Naive thymus-derived CD8-positive, alpha-beta T cell (primary cell): ENCODE measurements at places on chromosomes 13 and 19. TPM values are rescaled to one million over a fixed set of nuclear protein-coding genes. Genes with fewer than 3 reads are reported as not detected.

TNNI3 gene
- not detected for total RNA-seq

NLRP5 gene
- total RNA-seq: not detected

C19orf33 gene
- not detected for total RNA-seq

FPR1 gene
- total RNA-seq: not detected

SGCG gene
- total RNA-seq: not detected

MIPEP gene
- 9.4 TPM for total RNA-seq

SIGLEC8 gene
- not detected for total RNA-seq

CDX2 gene
- total RNA-seq: not detected

MAMSTR gene
- 2.1 TPM for total RNA-seq

DNA sequence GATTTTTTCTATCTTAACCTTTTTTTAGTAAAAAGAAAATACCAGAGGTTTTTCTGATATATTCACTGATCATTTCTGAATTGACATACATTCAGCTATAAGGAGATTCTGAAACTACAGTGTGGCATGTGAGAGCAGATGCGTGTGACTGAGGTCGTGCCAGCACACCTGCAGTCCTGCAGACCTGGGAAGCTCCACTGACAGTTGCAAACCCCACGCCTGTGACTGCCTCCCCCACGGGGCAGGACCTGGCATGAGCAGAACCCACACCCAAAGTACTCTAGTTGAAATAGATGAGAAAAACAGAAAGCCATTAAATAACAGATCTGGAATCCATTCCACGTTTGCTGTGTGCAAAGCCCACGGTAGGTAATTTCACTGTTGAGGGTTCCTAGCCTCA is 80.7 kb downstream of the TEX29 start:
- no peak for DNase-seq

DNA sequence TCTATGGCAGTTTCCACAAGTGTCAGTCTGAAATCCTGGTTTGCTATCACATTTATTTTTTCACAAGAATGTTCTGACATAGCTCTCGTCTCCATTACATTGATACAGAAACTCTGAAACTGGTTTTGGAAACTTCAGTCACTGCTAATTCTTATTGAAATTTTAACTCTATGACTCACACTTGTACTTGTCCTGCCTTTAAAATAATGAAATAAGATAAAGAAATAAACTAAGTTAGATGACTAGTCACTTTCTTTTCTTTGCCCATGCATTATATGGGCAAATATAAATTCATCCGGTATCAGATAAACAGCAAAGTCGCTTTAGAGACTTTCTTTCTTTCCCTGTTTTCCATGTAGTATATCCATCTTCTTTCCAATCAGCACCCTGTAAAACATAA is 257.5 kb downstream of the PCDH9 start:
- DNase-seq: no peak

GRCh38 chr13:111565400-111565799 is 245.0 kb downstream of the TEX29 start:
- no peak for DNase-seq

DNA sequence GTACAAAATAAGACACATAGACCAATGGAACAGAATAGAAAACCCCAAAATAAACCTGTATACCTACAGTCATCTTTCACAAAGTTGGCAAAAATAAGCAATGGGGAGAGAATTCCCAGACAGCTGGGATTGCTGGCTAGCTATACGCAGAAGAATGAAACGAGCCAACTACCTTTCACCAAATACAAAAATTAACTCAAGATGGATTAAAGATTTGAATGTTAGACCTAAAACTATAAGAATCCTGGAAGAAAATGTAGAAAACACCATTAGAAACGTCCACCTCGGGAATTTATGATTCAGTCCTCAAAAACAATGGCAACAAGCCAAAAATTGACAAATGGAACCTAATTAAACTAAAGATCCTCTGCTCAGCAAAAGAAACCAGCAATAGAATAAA is 408.1 kb upstream of the SLITRK1 start:
- DNase-seq: no peak

DNA sequence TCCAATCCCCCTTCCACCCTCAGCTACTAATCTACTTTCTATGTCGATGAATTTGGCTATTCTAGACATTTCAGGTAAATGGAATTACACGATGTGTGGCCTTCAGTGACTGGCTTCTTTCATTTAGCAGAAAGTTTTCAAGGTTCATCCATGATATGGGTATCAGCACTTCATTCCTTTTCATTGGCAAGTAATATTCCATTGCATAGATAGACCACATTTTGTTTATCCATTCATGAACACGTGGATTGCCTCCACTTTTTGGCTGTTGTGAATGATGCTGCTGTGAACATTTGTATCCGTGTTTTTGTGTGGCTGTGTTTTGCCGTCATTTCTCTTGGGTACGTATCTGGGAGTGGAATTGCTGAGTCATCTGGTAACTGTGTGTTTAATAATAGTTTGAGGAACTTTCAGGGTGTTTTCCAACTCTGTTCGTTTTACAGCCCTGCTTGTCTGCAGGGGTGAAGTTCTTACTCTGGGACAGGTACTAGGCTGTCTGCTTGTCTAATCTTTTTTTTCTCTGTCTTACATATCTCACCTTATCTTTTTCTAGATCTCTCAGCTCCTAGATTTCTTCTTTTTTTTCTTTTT is 32.5 kb downstream of the MARK4 start:
- DNase-seq: no peak

- DNase-seq: no peak
Measured at GRCh38 chr13:49645451-49645850, 17.1 kb downstream of the ARL11 start.

GRCh38 chr19:18975869-18976268 is 34.9 kb upstream of the HOMER3 start:
- no peak for DNase-seq

DNA sequence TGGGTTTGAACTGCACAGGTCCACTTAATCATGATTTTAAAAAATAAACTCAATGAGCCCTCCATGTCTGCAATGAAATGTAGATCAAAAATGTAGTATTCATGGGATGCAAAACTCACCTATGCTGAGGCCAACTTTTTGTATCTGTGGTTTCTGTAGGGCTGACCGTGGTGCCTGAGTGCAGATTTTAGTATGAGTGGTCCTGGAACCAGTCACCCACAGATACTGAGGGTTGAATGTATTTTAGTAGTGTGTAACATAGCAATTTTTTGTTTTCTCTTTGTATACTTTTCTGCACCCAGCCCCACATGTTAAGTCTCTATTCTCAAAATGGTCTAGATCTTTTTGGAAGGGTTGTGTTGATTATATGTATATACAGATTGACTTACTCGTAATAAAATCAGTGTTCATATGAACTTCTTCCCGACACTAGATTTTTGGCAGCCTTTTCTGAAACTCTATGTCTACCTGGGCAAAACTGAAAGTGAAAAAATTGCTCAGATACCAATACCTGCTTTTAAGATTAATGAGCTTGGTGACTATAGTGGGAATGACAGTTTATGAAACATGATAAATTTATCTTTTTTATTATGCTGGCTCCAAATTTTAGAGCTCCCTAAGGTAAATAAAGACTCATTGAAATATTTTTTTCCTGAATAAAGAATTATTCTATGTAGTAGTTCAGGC is 51.6 kb downstream of the DNAJC15 start:
- DNase-seq: no peak

DNA sequence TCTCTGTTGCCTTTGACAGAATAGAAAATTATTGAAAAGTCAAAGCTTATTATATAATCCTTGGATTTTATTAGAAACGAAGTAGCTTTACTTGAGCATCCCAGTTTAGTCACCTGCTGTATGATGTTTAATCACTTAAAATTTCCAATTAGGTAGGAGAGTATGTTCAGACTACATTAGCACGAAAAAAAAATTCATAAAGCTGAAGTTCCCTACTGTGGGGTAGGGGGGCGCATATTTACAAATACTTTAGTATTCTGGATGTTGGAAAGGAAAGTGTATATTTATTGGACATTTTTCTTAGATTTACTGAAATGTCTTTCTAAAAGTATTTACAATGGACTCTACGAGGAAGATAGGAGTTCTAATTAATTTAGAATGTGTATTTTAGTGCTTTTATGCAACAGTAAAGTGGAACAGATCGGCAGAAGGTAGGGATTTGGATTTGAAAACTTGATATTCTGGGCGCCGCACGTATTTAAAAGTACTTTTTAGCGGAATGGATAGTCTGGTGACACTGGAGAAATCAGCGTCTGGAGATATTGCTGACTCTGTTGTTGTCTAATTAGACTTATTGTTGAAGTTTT is 1.9 kb downstream of the CDK8 start:
- DNase-seq: no peak

GRCh38 chr19:43625918-43626579 is 6.6 kb upstream of the ZNF428 start:
- no peak for DNase-seq

DNA sequence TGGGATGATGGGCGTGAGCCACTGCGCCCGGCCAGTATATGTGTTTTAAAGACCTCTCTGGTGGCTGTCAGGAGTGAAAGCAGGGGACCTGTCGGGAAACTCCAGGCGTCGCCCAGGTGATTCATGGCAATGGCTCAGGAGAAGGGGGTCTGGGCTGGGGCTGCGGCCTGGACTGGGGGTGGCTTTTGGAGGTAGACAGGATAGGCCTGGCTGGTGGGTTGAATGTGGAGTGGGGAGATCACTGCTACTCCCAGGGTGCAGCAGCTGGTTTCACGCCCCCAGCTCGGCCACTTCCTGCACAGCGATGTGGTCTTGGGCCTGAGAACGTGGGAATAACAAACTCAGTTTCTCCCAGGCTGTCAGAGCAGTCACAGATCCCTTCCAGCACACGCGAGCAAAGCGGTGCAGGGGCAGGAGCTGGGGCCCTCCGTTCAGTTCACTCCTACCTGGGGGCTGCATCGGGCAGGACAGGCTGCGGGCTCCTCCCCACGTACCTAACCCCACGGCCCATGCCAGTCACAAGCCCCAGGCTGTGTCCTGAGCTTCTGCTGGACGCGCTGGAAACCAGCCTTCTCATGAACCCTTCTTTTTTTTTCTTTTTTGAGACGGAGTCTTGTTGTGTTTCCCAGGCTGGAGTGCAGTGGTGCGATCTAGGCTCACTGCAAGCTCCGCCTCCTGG is 18.9 kb downstream of the KDM4B start:
- DNase-seq: no peak

DNA sequence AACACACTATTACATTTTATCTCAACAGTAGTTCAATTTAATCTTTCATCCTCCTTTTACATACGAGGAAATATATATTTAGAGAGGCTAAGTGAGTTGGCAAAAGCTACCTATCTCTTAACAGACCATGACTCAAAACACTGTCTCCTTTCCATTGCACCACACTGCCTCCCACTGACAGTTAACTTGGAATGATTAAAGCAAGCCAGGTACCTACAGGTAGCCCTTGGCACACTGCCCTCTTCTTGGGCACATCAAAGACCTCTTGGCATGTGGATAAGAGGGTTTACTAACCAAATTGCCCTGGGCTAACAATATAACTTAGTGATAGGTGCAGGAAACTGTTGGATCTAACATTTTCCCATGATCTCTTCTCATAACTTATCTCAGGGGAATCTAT is 1.8 kb downstream of the ABHD13 start:
- no peak for DNase-seq

GRCh38 chr13:36954542-36954941 is 34.5 kb upstream of the SMAD9 start:
- DNase-seq: no peak

- no peak for DNase-seq
Measured at GRCh38 chr19:46049597-46049996, 8.8 kb upstream of the IGFL4 start.

GRCh38 chr19:29695765-29696564 is 19.1 kb downstream of the C19orf12 start:
- DNase-seq: no peak

DNA sequence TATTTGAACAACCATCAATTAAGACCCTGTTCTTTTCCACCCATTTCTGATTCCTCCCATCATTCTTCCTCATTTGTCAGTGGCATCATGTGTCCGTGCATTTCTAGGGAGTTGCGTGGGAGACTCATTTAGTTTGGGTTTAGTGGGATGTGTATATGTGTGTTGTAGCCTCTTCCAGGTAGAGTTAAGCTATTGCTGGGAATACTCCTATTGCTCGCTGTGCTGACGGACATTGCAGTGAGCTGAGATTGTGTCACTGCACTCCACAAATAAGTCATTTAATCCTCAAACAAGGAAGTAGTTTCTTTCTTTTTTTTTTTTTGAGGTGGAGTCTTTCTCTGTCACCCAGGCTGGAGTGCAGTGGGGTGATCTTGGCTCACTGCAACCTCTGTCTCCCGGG is 42.2 kb upstream of the RCBTB2 start:
- DNase-seq: no peak

GRCh38 chr19:46620716-46621115 is 4.2 kb downstream of the PTGIR start:
- DNase-seq: no peak

GRCh38 chr19:12804051-12804450 is 2.2 kb downstream of the THSD8 start:
- DNase-seq: no peak

DNA sequence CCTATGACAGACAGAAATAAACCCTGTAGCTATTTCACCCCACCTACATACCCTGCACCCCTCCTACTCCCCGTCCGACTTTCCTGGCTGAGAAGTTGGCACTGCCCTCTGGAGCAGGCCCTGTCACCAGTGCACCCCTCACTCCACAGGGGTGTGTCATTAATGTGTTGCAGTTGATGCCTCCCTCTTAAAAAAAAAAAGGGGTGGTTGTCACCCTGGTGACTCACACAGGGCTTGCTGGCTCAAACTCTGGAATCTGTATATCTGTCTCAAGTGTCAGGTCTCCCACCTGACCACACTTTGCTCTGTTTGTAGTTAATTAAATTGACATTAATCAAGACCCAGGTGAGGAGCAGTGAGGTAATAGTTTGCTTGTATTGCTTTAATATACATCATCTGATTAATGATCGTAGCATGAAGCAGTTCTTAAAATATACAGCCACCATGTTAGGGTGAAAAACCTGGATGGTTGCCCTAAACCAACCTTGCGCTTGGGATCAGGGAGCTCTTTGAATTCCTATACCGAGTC is 2.0 kb upstream of the GATAD2A start:
- DNase-seq: no peak

GRCh38 chr19:31140717-31141116 is 208.5 kb downstream of the TSHZ3 start:
- no peak for DNase-seq

- DNase-seq: peak; percentile 69
Measured at GRCh38 chr13:24727731-24728601, 36.0 kb upstream of the RNF17 start.

GRCh38 chr19:56966225-56966696 is 125.7 kb upstream of the PEG3 start:
- no peak for DNase-seq

- no peak for DNase-seq
Measured at GRCh38 chr13:109172136-109172535, 542.7 kb downstream of the MYO16 start.

- no peak for DNase-seq
Measured at GRCh38 chr19:19388568-19389555, 16.6 kb upstream of the GATAD2A start.

GRCh38 chr13:48493066-48493765 is 39.7 kb downstream of the RCBTB2 start:
- no peak for DNase-seq
